ENCODE measurements at places on chromosomes 1 and 21.
A peak's percentile ranks its signal among the peaks of the same experiment; 100 is the strongest.

DNA sequence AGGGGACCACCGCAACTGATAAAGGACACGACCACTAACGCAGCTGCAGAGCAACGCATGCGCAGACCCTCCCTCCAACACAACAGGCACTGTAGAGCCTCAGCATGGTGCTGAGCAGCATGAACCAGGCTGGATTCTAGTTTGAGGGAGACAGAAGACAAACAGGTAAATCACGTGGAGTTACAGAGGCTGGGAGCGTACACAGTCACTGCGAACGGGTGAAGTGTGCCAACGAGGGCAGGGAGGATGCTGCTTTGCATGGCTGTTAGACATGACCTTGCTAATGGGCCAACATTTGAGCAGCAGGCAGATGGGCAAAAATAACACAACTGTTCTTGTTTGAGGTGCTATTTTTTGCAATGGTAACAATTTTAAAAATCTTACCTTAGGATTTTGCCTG lies 55.2 kb upstream of the NADK start:
- no peak for DNase-seq

DNA sequence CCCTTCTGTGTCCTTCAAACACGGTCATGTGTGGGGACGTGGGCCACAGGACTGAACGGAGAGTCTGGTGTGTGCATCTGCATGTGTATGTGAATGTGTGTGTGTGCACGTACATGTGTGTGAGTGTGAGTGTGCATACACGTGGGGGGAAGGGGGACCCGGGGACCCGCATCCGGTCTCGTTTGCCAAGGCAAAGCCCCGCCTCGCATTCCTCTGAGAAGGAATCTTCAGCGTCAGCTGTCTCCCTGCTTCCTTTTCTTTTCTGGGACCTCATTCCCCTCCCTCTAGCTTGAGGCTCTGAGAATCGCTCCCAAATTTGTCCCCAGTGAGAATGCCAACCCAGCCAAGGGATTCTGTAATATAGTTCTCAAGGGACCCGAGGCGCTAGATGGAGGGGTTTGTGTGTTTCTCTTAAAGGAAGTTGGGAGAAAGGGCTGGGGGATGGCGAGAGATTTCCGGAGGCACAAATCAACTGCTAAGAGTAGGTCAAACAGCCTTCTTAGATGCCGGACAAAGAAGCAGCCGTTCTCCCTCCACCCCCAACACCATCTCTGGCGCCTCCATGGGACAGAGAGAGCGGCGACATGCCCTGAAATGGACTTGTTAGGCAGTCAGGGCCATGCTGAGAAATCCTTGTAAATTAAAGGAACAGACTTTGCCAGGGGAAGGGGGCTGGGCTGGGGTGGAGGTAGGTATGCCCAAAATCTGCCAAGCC lies 6.6 kb downstream of the IFFO2 start:
- no peak for DNase-seq

GRCh38 chr1:68976916-68977610 lies 480.2 kb upstream of the DEPDC1 start:
- DNase-seq, result no peak

DNA sequence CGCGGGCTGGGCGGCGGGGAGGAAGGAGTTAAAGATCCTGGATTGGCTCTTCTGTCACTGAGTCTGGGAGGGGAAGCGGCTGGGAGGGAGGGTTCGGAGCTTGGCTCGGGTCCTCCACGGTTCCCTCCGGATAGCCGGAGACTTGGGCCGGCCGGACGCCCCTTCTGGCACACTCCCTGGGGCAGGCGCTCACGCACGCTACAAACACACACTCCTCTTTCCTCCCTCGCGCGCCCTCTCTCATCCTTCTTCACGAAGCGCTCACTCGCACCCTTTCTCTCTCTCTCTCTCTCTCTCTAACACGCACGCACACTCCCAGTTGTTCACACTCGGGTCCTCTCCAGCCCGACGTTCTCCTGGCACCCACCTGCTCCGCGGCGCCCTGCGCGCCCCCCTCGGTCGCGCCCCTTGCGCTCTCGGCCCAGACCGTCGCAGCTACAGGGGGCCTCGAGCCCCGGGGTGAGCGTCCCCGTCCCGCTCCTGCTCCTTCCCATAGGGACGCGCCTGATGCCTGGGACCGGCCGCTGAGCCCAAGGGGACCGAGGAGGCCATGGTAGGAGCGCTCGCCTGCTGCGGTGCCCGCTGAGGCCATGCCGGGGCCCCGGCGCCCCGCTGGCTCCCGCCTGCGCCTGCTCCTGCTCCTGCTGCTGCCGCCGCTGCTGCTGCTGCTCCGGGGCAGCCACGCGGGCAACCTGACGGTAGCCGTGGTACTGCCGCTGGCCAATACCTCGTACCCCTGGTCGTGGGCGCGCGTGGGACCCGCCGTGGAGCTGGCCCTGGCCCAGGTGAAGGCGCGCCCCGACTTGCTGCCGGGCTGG lies at the start of gene NPR1:
Gene NPR1, plus strand, starts transcription at position 170 of the 818 bp plus-strand sequence. Its CDS starts 421 bp downstream, at position 591.
- DNase-seq, result no peak

DNA sequence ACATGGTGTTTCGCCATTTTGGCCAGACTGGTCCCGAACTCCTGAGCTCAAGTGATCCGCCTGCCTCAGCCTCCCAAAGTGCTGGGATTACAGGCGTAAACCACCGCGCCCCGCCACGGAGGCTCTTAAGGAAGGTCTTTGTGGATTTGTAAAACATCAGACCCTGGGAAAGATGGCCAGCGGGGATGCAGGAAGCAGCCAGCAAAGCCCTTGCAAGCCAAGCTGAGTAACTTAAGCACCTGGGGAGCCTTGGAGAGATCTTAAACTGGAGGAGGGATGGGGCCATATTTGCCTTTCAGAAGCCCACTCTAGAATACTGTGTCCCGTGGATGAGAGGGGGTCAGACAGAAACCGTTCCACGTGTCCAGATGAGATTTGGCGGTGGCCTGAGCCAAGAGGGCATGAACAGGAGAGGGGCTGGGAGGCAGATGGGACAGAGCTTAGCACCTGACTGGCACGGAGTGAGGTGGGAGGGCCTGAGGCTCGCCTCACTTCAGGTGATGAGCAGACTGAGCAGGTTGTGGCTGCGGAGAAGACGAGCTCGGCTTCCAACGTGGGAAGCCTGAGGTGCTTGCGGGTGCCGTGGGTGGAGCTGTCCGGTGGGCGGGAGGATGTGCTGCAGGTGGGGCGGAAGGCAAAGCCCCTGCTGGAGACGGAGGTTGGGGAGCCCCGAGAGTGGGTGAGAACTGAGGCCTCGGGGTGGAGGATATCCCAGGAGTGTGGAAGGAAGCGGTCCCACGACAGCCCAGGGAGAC lies 11.7 kb downstream of the C1orf216 start:
- peak; percentile 17 for DNase-seq

DNA sequence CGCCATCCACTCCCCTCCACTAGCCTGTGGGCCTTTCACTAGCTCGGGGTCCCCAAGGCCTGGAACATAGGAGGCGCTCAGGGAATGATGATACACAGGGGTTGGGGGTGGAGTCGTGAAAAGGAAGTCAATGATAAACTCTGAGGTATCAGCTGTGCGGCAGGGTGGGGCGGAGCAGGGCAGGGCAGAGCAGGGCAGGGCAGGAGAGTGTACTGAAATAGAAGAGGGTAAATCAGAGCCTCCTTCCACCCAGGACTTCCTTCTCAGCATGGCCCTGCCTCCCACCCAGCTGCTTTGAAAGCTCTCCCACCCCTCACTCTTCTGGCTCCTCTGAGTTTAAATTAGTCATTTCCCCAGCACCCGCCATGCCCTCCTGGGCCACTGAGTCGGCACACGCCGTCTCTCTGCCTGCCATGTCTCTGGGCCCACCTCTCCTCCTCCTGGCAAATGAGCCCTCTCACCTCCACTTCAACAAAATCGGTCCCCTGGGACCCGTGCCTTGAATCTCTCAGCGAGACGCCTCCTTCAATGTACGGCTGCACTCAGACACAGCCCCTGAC lies 16.9 kb downstream of the CAPZB start:
- DNase-seq, result peak; percentile 56

DNA sequence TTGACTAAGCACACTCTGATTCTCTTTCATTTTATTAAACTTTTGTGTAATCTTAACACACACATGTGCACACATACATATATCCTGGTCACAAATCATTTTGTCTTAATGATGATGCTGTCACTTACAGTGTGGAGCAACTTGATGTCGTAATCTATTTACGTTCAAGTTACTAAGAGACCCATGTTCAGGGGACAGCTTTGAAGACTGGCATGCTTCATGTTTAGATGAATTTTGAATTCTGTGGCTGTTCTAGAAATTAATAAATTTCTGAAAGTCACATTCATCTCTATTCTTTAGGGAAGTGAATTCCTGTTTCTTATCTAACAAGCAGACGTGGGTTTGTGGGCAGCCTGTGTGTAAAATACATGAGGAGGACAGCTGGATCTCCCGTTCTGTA lies 1637.8 kb downstream of the PLA2G4A start:
- no peak for DNase-seq

GRCh38 chr1:112905395-112906149 lies 50.4 kb downstream of the SLC16A1 start:
- no peak for DNase-seq

DNA sequence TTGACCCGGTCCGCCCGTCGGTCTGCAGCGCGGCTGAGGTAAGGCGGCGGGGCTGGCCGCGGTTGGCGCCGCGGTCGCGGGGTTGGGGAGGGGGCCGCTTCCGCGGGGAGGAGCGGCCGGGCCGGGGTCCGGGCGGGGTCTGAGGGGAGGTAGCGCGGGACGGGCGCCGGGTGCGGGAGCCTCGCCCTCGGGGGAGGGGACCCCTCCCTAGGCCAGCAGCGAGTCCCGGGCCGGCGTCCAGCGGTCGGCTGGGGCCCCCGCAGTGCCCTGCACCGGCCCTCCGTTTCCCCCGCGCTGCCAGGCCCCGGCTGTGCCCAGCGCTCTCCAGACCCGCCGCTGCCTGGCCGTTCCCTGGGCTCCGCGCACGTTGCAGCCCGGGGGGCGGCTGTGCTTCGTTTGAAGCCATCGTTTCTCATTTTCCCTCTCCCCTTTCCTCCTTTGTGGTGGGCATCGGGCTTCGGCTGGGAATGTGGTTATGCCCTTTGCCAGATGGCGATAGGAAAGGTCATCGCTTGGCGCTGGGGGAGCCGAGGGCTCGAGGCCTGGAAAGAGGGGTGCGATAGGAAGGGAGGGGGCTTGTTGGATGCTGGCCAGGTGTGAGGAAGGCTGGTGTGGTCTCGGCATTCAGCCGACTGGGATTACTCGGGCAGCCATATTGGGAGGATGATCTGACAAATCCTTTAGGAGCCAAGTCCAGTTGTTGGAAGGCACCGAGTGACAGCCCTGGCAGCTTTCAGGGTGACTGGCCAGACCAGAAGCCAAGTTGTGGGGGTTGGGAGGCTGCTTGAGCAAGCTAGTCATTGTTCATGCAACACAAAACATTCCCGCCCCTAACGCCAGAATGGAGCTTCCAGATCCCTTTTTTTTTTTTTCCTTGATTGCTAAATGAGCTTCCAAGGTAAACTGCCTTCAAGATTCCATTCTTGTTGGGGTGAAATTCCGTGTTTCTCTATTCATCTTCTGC lies 753 bp downstream of the KIF1B start:
- no peak for DNase-seq

GRCh38 chr1:7046891-7047290 lies 261.6 kb downstream of the CAMTA1 start:
- no peak for DNase-seq

GRCh38 chr1:237166593-237167101 lies 124.7 kb downstream of the RYR2 start:
- DNase-seq, result no peak

DNA sequence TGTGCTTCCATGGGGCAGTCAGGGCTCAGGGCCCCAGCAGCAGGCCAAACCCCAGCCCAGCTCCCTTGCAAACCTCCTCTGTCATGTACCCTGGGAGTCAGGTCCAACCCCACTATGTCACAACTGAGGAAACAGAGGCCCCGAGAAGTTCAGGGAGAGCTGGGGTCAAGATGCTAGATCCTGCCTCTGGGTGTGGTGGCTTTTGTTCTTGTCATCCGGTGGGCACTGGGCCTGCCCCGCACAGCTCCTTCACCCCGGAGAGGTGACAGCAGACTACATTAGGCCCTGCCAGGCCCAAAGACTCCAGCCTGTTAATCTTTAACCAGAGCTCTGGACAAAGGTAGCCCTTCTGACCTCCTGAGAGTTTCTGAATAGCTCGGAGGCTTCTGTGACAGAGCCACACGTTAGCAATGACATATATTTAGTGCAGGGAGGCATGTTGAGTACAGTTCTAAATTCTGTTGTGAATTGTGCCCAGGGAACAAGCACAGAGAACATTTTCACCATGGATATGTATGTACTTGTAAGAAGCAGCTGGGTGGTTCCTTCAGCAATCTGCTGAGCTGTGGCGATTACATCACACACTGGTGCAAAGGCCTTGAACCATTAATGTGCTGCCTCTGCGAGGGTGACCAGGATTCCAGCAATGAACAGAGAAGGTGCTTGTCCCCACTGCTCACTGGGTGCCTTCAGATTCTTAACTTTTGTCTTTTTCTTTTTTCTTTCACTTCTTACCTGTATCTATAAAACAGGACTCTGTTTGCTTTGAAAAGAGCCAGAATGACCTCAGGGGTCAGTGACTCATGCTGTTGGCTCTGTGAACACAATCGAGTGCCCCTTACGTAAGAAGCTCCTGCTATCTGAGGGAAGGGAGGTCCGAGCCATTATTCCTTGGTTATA lies 102.8 kb downstream of the RHOU start:
- no peak for DNase-seq

Data from activated CD8-positive, alpha-beta memory T cell treated with anti-CD3 and anti-CD28 coated beads for 4 hours (primary cell).